CD4-positive, alpha-beta T cell (primary cell): ENCODE measurements at places on chromosomes 6 and 20.

- DNase-seq, result peak; percentile 26
These were observed 8.0 kb upstream of the RTF2 start for GRCh38 chr20:56460459-56460858.

DNA sequence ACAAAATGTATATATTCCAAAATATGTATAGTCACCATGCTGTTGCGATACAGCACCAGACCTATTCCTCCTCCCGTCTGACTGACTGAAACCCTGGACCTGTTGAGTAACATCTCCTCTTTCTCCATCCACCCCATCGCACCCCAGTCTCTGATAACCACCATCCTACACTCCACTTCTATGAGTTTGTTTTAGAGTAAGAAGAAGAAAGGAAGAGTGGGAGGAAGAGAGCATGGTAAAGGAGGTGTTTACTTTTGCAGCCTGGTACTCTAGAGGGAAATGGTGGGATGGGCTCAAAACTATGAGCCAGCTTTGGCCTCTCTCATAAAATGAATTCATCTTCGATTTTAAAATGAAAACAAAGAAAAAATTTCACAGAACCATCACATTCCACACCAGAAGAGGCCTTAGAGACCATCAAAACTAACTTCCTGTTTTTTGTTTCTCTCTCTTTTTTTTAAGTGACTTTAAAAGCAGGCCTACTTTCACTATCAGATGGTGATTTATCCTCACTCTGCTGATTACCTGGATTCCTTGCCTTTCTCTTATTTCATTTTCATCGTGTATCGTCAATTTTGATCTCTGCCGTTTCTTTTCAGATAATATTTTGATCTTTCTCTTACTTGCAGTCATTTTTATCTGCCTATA, 16.8 kb upstream of the FUCA2 start:
- DNase-seq, result no peak

- DNase-seq, result no peak
These were observed 45.4 kb downstream of the BPIFB1 start for GRCh38 chr20:33328157-33329137.

GRCh38 chr6:134703206-134703605, 246.7 kb downstream of the ALDH8A1 start:
- no peak for DNase-seq

DNA sequence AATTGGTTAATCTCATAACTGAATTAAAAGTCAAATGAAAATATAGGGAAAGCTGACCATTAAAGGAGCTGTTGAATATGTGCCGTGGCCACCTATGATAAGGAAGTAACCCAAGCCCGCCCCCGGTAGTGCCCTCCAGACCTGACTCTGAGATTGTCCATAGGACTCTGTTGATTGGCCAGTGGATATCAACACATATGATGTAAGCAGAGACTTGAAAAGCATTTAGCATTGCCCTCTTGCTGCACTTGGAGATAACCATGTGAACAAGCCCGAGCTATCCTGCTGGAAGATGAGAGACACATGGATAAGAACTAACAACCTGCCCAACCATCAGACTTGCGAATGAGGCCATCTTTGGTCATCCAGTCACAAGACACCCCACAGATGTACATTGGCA, 83.2 kb downstream of the LINC00237 start:
- DNase-seq, result no peak

DNA sequence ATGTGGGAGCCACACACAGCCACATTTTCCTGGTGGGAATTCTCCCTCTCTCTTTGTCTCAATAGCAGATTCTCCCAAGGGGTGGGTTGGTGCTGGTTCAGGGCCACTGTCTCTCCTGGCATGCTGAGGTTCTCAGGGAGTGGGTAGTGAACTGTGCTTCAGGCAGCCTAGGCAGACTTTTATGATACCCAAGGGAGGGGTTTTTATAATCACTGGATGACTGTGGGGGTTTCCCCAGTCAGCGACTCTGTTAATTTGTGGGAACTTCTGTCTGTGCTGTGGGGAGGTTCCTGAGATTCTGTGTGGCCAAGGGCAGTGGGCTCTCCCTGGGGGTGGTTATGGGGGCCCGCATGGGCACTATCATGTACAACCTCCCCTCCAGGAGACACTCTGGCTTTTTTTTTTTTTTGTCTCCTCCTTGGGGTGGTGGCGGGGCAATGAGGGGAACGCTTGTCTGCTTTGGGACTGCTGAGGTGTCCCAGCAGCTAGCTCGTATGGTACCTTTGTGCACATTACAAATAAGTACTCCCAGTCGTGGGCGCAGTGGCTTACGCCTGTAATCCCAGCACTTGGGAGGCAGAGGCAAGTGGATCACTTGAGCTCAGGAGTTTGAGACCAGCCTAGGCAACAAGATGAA, 10.0 kb downstream of the PTK7 start:
- DNase-seq, result no peak

DNA sequence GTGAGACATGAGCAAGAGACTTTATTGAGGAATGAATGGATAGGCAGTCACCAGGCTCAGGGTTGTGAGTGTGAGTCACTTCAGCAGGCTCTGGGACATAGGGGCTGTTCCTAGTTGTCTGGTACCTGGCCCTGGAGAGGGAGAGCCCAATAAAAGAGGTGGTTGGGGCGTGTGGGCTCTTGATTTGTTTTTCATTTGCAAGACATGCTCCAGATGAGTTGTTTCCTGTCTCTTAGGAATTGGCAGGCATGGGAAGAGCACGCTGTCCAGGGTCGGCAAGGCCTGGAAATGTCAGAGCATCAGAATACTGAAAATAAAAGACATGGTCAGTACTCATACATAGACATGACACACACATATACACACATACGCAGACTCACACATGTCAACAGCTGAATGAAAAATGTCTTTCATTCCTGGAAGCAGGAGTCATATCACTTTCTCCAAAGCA, 166.3 kb upstream of the SULF2 start:
- DNase-seq, result no peak

GRCh38 chr6:158460602-158461169, 99.2 kb upstream of the TMEM181 start:
- no peak for DNase-seq
